ENCODE measurements at places on chromosomes 1 and 21. TPM values are rescaled to one million over a fixed set of nuclear protein-coding genes. Genes with fewer than 3 reads are reported as not detected.

TRIM45 gene
- total RNA-seq, result 17.8 TPM

DNA sequence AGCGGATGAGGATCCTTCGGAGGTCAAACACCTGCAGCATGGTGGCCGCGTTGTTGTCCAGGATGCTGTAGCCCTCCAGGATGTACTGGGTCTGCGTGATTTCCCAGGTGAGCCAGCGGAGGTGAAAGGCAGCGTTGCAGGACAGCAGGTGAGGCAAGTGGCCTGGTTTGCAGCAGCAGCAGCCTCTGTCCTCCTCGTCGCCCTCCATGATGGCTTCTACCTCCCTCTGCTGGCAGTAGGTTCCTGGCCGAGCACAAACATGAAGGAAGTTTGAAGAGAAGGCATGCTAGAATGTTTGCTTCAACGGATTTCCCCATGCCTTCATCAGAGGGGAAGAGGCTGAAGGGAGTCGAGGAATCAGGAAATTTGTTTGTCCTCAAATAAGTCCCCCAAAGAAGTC is 74.7 kb downstream of the NTPCR start:
- peak; percentile 42 for DNase-seq
- H3K4me3 ChIP-seq, result no peak overlapping the region
- no peaks in the 10 kb centered on the region for H3K36me3 ChIP-seq
- peaks cover 10% of the 10 kb centered on the region for H3K4me1 ChIP-seq
- no peak overlapping the region for H3K27ac ChIP-seq
- no peaks in the 10 kb centered on the region for H3K27me3 ChIP-seq

DNA sequence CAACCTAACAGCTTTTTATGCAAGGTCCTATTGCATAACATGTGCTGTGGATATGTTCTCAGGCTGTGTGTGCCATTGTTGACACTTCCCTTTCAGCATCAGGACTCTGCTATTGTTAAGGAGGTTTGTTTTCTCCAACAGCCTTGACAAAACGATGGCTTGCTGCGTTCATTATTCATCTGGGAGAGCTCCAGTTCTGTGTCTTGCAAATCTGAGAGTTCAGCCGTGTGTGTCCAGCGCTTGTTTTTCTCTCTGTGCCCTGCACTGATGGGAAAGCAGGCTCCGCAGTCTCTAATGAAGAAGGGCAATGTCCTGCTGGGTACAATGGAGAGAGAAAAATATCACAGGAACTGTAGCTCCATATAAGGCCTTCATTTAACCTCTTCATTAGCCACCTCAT is 63.7 kb downstream of the CLDN17 start:
- H3K27me3 ChIP-seq, result no peaks in the 10 kb centered on the region
- DNase-seq, result no peak
- H3K4me3 ChIP-seq, result no peak overlapping the region
- no peak overlapping the region for H3K27ac ChIP-seq

CALML6 gene
- total RNA-seq, result not detected

- H3K27ac ChIP-seq, result no peak overlapping the region
- no peaks in the 10 kb centered on the region for H3K36me3 ChIP-seq
Measured at GRCh38 chr1:174413632-174414031, 34.1 kb upstream of the GPR52 start.

NMNAT1 gene
- 11.0 TPM for total RNA-seq

ZNF670 gene
- total RNA-seq, result 1.0 TPM

DNA sequence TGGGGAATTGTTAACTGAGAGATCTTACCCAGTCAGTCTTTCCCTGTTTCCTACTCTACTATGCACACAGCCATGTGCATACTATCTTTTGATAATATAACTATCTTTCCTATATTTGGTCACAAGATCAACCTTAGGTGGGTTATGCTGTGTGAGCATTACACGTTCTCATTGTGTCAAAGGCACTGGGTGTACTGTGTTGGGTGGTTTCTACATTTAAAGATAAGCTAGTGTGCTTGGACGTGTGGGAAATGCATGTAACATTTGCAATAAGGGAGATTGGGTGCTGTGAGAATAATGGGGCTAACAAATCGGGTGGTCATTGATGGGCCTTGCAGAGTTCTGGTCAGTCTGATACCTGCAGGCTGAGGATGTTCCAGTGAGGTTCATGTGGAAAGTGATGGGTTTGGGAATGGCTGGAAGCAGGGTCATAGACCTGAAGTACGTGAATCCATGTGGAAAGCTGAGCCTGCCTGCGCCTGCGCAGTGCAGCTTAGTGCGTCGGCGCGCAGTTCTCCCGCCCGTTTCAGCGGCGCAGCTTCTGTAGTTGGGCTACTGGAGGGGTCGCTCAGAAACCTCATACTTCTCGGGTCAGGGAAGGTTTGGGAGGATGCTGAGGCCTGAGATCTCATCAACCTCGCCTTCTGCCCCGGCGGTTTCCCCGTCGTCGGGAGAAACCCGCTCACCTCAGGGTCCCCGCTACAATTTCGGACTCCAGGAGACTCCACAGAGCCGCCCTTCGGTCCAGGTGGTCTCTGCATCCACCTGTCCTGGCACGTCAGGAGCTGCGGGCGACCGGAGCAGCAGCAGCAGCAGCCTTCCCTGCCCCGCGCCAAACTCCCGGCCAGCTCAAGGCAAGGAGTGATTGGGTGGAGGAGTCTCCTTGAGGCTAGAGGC is at the start of gene MSH4:
TSS of gene MSH4 (plus strand) at position 507 of the 897 bp plus-strand sequence. CDS start at position 611, 104 bp downstream.
- no peaks in the 10 kb centered on the region for H3K36me3 ChIP-seq
- H3K4me1 ChIP-seq, result no peaks in the 10 kb centered on the region
- no peaks in the 10 kb centered on the region for H3K27me3 ChIP-seq
- DNase-seq, result peak; percentile 32
- H3K27ac ChIP-seq, result no peak within 1 kb of the TSS
- H3K4me3 ChIP-seq, result no peak within 1 kb of the TSS
